ENCODE measurements at places on chromosomes 1 and 21.

DNA sequence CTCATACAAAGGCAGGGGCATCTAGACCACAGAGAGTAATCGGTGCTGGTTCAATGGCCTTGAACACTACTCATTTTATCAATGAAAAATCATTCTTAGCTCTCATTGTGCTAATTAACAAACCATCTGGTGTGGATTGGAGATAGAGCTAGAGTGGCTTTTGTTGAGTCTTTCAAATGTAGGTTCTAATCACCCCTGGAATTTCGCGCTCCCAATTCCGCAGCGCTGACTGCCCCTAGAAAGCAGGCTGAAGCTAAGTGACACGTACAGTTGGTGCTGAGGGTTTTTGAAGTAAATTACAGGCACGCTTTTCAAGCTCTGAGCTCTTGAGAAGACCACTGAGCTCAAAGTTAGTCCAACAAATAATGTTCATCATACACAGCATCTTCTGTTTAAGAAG is 31.2 kb upstream of the CA6 start:
- DNase-seq = no peak

DNA sequence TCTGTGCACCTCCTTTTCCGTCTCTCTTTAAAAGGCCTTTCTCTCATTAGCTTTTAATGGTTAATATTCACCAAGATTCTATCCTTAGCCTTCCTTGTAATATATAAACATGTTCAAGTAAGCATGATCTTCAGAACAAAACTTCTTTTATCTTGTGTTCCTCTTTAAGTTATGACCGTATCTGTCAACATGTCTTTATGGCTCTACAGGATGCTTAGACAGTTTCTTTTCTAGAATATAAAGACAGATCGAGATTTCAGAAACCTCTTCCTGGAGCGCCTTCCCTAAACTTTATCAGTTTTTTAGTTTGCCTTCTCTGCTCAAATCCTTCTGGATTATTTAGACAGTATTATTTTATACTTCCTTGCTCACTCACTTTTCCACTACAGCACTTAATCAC is 7.2 kb downstream of the RO60 start:
- DNase-seq = no peak

DNA sequence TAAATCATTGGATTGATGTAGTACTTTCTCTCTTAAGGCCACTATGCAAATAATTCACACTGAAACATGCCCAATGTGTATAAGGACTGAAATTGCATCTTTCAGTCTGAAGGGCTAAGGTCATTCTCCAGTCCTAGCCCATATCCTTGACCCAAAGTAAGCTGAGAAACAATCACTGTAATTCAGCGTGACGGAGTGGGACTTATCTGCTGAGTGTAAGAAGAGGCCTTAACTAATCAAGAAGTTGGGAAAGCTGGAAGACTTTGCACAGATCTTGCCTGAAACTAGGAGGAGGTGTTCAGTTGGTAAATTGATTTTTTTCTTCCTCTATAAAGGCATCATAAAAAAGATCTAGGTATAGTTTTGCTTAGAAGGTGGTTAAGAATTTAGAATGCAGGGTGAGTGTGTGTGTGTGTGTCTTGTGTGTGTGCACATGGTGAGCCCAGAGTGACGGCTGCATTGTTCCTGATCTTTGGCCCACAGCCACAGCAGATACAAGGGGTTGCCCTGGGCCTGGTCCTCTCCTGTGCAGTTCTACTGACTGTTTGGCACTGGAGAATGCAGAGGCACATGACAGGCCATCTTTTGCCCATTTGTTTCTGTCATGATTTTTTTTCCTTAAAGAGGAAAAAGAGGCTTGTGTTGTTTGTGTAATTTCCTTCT is 13.3 kb upstream of the PPP2R5A start:
- no peak for DNase-seq

DNA sequence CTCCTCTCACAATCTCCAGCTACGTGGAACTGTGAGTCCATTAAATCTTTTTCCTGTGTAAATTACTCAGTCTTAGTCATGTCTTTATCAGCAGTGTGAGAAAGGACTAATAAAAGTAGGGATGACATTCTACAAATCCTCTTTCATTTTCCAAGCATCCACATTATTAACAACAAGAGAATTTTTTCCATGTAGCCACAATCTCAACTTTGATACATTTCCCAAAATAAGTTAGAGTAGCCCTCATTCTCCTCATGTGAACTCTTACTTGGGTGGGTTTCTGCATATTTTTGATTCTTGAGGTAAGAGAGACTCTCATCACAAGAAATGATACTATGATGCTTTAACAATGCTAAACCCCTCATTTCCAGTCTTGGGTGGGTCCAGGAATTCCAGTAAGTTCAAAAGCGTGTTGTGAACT is 52.8 kb downstream of the TNFSF18 start:
- no peak for DNase-seq

- peak; percentile 63 for DNase-seq
Observed at GRCh38 chr1:6358757-6359201, 34.8 kb downstream of the ACOT7 start.

DNA sequence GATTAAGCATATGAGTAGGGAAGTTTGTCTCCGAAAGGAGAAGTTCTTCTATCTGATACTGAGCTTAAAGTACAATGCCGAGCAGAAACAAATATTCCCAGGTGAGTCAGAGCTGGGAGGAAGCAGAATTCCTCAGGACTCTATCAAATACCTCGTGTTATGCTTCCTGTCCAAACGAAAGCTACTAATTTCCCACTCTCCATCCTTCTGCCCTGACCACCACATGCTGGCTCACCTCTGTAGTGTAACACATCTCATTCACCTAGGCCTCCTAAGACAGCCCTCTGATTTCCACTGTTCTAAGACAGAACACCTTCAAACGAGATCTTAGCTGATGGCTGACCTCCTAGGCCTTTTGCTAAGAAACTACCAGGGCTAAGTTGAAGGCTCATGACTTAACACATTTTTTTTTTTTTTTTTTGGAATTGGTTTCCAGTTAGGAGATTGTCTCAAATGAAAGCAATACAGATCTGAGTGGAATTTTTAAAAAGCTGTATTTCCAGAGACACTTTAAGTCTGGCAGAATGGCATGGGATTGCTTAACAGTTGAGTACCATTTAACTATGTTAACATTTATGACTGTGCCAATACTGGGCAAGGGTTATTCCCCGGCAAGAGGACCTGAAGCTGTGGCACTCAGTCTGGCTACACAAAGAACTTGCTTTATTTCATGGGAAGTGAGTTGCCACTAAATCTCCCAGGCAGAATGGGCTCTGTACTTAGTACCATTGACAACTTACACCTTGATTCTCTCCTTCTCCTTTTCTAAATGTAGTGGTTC is 583.4 kb downstream of the DPYD start:
- DNase-seq = no peak

- DNase-seq = no peak
Observed at GRCh38 chr1:227174164-227174563, 144.1 kb downstream of the CDC42BPA start.

DNA sequence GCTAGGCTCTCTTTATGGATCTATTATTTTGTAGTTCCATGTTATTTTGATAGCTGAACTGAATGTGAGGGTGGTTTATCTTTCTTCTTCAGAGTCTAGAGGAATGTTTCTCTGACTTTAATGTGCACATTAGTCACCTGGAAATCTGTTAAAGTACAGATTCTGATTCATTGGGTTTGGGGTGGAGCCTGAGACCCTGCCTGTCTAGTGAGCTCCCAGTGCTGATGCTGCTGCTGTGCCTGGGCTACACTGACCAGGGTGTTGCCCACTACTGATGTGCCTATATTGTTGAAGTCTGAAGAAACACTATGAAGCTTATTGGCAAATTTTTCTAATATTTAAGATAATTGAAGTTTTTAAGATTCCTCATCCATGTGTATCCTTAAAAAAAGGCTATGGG is 35.9 kb downstream of the CD46 start:
- no peak for DNase-seq

GRCh38 chr1:102941366-102941947 is 166.9 kb downstream of the COL11A1 start:
- DNase-seq = no peak

DNA sequence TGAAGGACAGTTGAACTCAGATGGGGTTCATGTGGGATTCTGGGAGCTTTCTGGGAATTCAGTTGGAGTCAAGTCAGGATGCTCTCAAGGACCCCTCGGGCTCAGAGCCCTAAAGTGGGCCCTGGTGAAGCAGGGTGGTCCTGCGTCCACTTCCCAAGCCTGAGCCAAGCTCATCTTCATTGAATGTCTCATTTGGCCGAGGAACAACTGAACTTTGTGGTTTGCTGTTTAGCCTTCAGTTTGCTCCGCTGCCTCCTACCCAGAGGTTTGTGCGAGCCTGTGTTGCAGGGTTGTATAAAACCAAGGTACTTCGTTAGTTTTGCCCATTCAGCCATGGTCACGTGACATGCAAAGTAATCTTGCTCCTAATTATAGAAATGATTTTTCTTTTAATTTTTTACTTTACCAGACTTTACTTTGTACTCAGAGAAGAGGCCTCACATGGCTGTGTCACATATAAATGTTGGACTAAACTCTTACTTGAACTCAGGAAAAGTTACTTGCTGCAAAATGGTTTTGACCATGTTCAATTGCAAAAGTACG is 49.7 kb downstream of the B3GALT5 start:
- DNase-seq = no peak

DNA sequence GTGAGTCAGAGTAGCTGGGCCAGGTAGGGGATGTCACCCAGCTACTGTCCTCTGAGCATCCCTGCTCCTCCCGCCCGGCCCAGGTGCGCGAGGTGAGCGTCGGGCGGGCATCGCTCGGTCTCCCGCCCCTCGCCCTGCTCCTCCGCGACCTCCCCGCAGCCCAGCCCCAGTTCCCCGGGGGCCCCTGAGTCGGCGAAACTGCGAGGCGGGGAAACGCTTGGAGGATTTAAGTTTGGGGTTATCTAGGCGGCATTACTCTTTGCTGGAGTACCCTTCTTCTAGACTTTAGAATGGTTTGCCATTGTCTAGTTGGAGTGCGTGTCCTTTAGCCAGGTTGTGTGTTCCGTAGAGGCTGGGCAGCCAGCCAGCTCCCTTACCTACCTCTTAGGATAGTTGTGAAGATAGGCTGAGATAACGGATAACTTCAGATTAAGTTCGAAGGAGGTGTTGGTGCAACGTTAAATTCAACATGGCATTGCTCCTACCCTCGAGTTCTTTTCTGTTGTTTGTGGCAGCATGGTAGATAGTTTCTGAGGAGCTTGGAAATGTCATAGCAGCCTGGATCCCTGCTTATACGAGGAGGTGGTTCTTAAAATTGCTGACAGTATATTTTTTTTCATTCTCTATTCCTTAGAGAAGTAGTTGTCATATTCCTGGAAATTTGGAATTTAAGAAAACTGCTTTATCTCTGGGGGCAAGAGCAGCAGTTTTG is 697 bp downstream of the AGO3 start:
- DNase-seq = no peak

DNA sequence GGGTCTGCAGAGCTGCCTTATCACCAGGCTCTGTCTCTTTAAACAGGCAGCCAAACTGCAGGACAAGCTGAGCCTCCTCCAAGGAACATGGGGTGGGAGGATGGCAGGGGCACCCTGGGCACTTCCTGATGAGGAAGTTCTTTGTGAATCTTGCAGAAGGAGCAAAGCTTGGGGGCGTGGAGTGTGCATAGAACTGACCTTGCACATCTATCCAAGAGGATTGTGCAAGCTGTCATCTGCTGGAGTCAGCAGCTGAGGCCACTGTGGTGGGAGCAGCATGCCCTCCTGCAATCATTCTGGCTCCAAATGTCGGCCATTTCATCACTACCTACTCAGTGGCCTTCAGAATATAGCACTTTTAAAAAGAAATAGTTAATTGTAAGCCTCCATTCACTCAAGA is 182.2 kb downstream of the AJAP1 start:
- DNase-seq = no peak

GRCh38 chr1:112706505-112707220 is at the start of gene RHOC:
RHOC (minus strand) TSS chr1:112707127; CDS start chr1:112703799, 3,328 bp downstream.
- no peak for DNase-seq

DNA sequence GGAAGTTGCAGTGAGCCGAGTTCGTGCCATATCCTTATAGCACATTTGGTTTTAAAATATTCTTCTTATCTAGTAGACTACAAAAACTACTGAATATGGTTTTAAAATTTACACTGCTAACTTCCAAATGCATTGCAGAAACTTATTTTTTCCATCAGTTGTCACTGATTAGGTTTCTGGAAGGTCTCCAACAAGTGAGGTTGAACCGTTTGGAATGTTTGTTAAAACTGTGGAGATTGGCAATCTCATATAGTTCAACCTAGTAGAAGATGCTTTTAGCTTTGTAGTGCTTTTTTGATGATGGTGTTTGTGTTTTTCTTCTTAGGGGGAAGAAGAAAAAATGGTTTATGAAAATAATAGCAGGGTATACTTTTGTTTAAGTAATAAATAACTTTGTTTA is 12.9 kb downstream of the CENPF start:
- peak; percentile 30 for DNase-seq

DNA sequence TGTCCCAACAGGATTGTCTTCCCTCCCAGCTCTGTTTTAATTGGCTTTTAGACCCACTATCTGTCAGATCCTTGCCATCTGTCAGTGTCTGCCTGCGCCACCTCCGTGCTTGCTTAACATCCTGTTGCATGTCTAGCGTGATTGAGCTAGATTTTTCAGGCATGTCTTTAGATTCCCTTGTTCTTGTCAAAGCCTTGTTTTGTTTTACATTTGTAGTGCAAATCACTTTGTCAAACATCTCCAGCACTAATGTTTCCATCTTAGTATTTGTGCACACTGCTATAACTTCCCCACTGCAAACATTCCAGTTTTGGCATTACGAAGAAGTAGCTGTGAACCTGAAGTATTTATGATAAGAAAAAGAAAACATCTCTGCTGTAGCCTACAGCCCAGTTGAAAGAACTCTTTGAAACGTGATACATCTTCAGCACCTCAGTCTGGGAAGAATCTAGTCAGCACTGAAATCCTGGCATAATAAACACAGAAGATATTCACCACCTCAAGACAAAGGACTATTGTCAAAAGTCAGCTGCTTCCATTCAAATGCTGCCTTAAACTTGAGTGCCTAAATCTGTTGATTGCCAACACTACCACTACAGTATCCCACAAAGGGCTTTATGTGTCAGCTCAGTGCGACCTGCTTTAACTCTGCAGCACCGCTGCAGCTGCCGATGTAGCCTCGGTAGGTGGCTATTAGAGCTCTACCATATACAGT is 105.0 kb downstream of the FNBP1L start:
- DNase-seq = no peak

- DNase-seq = no peak
Observed at GRCh38 chr1:66852870-66853269, 51.8 kb upstream of the INSL5 start.

DNA sequence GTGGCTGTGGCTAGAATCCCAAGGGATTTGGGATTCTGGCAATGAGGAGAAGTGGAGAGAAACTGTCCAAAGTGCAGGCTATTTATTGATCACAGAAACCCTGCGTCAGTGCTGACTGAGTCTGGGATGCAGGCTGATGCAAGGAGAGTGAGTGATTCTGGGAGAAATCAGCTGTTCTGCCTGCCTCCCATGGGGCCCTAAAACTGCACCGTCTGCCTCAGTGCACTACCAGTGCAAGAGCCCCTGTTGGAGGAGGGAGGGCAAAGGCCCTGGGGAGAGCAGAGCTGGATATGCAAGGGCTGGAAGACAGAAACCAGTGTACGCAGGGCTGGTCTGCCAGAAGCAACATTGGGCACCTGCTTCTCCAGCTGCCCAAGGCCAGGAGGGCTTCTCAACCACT is 42.6 kb downstream of the C1orf198 start:
- no peak for DNase-seq
